SK-N-MC (cell line): ENCODE measurements at places on chromosomes 5 and 9.

DNA sequence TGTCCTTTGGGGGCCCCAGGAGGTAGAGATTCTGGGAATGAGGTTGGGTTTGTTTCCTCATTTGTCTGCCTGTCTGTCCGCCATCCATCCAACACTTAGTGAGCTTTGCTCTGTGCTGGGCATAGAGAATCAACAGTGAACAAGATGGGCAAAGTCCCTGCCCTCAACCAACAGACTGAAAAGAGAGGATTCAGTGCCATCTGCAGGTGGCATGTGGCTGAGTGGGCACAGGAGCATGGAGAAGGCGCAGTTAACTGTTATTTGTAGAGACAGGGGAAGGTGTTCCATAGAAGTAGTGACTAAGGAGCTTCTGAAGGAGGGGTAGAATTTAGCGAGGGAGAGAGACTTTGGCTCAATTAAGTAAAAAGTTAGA, 23.1 kb downstream of the POLR1E start:
- DNase-seq: no peak

GRCh38 chr9:97864396-97864795, 11.4 kb downstream of the FOXE1 start:
- no peak for DNase-seq

GRCh38 chr5:61657010-61657409, 325.0 kb downstream of the ZSWIM6 start:
- no peak for DNase-seq

DNA sequence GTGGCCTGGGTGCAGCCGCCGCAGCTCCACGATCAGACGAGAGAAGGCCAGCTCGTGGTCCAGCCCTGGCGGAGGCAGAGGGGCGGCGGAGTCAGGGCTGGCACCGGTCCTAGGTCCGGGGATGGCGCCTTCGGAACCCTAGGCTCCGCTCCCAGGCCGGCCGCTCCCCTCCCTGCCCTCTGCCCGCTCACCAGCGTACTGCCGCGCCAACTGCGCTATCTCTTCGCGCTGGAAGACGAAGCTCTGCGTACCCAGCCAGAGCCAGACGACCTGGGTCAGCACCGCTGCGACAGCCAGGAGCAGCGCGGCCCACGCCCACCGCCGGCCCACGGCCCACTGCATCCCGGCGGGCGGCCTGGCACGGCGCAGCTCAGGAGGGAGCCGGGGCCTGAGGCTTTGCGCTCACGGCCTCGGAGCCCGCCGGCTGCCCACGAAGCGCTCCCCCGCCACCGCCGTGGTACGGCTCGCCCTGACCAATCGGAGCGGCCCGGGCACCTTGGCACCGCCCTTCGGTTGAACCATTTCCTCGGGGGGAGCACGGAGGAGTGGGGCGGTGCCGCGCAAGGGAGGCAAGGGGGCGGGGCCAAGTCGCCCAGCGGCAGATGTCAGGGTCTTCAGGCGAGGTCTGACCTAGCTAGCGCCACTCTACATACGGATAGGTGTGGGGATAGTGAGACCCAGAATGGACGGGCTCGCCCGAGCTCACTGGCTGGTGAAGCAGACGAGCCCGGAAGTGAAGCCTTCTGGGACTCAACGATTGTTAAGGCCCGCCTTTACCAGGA, at the start of gene SIGMAR1:
TSS of gene SIGMAR1 (minus strand) at position 432 of the 782 bp plus-strand sequence. CDS start at position 342, 90 bp downstream.
- DNase-seq: no peak

DNA sequence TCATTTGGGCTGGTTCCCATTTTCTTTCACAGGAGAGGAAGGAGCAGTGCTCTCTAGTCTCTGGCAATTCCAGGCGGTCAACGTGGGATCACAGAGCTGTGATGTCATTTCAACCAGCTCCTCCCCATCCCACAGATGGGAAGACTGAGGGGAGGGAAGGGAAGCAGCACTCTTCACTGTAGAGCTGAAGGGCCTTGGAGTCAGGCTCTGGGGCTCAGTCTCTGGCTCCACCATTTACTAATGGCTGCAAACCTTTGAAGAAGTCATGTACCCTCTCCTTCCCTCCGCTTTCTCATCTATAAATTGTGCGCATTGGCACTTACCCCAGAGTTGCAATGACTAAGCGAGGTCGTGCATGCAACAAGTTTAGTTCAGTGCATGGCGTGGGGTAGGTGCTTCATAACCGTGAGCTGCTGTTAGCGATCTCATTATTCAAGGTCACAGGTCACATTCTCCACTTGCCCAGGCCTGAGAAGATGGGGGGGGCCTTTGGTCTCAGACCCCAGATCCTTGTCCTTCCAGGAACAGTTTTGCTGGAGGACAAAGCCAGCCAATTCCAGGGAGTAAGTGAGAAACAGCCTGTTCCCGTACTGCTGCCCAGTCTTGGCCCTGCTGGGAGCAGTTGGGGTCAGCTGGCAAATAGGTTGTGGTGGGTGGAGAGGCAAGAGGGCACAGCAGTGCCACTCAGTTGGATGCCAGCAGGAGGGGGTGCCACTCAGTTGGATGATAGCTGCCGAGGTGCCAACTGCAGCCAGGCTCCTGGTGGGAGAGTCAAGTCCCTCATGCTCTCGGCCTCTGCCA, 136.7 kb downstream of the RGS3 start:
- no peak for DNase-seq

DNA sequence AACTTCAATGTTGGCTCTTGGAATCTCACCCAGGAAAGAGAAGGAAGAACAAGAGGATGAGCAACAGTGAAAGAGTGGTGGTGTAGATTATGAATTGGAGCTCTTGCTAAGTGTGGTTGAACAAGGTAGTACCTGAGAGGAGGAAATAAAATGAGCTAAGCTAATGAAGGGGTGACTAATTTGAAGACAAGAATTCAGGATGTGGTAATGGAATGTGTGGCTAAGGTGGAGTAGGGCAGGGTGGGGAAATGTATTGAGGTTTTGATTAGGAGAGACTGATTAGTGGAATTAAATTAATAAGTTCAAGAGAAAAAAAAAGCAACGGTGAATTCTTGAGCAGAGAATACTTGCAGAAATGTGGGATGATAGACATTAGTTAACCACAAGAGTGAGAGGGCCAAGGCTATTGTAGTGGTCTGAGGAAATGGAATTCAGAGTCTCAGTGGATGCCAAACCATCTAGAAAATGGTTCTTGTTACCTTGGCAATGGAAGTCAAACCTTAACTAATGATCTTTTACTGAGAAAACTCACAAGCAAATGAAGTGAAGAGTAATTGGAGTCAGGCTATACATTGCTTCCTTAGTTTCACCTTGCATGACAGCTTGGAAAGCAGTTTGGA, 648.3 kb upstream of the ZNF608 start:
- no peak for DNase-seq

GRCh38 chr5:150587856-150588595, 52.4 kb upstream of the SYNPO start:
- no peak for DNase-seq

- DNase-seq: no peak
Measured at GRCh38 chr5:116806836-116807235, 232.2 kb upstream of the SEMA6A start.

DNA sequence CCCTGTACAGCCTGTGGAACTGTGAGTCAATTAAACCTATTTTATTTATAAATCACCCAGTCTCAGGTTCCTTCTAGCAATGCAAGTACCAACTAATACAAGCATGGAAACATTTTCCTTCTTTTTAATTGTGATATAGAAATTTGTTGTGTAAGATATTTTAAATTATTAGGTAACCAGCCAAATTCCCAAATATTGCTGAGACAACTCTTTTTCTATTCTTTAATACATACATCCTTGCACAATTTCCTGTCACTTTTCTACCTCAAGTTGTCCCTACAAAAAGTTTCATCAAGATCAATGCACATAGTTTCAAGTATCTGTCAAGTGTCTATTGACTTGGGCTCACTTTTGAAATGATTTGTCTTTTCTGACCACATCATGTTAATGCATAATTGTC, 488.6 kb downstream of the ACTL7B start:
- no peak for DNase-seq

DNA sequence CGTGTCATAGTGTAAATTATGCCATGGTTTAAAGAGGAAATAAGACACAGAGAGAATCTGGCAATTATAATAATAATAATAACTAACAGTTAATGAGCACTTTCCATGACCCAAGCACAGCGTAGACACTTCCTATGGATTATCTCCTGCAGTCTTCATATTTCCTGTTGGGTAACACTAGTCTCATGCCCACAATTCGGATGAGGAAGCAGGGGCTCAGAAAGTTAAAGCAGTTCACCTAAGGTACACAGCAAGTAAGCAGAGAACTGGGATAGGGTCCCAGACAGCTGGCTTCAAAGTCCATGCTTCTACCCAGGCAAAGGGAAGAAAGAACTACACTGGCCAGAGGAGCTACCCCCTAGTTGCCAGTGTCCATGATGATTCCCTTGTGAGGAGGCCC, 27.9 kb upstream of the TGFBI start:
- peak; percentile 28 for DNase-seq

DNA sequence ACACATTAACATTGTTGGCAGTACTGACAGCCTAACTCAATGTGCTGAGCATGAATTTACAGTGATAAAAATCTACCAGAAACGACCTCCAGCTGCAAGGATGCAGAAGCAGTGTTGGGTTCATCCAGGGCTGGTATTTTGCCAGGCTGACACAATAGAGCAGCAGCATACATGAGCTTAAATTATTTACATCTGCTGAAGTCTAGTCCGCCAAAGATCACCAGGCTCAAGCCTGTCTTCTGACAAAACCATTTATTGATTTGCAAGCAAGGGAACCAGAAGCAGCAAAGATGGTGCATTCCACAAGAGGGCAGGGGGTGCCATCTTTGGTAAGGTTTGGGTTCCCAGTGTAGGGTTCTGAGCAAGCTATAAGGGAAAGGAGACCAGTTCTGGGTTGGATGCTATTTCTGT, 8.7 kb upstream of the C5orf34 start:
- DNase-seq: no peak
